ENCODE measurements at places on chromosomes 4 and X.

GRCh38 chr4:1231637-1232360 lies 17.1 kb downstream of the CTBP1 start:
- DNase-seq, result no peak

GRCh38 chr4:99816545-99817308 lies at the start of gene DAPP1:
Gene DAPP1, plus strand, starts transcription at chr4:99816827. Its CDS starts 87 bp downstream, at chr4:99816914.
- no peak for DNase-seq

DNA sequence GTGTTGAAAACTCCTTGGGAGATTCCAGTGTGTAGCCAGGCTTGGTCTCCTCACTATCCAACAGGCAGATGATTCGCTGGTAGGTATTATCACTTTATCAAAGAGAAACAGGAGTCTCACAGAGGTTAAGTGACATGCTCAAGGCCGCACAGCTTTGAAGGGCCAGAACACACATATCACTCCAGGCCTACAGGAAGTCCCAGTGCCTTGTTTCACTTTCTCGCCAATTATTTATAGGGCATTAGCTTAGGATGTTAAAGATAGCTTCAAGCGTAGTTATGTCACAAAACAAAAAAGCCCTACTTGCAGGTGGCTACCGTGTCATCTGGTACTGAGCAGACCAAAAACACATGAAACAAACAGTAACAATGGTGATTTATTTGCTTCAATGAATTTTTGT lies 13.2 kb downstream of the ATP8A1 start:
- no peak for DNase-seq

- DNase-seq, result peak; percentile 92
Measured at GRCh38 chr4:74267998-74268606, 40.2 kb upstream of the EPGN start.

- no peak for DNase-seq
Measured at GRCh38 chr4:7241597-7242125, 49.3 kb downstream of the SORCS2 start.

GRCh38 chr4:188008377-188008776 lies 12.8 kb downstream of the ZFP42 start:
- no peak for DNase-seq

DNA sequence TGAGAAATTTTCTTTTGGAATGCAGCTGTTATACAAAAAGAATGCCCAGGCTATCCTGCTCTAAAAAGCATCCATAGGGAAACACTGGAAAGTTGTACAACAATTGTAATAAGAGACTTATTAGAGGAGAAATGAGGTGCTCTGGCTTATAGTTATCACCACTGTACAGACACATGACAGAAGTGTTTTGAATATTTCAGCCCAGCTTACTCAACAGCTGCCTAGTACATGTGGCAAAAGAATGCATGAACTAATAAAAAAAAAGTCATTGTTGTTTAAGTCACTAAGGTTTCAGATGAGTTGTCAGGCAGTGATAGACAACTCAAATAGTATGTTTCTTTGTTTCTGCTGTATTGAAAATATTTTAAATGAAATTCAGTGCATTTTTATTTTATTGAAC lies 307.7 kb downstream of the GPM6A start:
- no peak for DNase-seq

GRCh38 chr4:26907731-26908599 lies 47.3 kb downstream of the STIM2 start:
- no peak for DNase-seq

DNA sequence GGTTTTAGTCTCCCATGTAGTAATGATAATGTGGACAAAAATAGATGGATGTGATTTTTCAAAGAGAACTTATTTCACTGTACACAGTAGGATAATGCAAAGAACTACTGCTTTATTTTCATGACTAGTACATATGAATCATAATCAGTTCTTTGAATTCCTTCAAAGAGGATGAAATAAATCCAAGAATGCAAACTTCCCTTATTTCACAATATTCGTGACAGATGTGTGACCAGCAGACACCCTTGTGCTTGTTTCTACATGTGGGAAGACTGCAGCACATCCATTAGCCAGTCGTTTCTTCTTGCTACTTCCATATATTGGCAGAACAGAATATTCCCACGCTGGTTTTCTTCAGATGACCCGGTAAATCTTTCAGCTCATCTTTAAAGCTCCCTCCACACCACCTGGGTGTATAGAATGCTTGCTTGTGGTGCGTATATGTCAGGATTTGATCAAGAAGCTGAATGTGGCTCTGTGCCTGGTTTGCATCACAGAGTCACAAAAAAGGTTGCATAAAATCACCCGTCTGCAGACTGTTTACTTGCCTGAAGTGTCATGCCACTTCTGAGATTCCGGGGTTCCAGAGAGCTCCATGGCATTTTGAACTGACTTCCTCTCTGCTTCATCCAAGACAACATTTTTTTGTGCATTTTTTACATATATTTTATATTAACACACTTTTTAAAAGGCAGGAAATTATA lies 47.7 kb upstream of the FAT4 start:
- no peak for DNase-seq

DNA sequence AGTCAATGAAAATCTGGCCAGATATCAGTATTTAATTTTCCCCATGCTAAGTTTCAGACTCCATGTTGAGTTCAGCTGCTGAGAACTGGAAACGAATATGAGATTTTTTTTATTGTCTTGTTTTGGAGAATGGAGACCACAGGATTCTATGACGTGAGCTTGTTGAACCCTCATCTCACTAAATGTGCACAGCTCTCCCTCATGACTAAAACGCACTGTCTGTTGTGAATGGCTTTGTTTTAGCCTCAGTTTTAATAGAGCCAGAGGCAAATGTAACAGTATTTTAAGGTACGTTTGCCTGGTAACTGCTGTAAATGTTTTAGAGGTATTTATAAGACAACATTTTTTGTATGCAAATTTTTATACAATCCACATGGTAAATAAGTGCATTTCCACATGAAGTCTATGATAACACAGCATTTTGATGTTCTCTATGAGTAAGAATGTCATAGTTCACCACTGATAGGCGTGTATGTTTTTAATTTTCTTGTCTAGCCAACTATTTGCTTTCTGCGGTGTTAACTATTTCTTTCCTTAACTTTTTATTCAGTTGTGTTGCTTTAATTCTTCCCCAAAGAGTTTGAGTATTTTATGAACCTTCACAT lies 1159.3 kb upstream of the TENM3 start:
- no peak for DNase-seq

DNA sequence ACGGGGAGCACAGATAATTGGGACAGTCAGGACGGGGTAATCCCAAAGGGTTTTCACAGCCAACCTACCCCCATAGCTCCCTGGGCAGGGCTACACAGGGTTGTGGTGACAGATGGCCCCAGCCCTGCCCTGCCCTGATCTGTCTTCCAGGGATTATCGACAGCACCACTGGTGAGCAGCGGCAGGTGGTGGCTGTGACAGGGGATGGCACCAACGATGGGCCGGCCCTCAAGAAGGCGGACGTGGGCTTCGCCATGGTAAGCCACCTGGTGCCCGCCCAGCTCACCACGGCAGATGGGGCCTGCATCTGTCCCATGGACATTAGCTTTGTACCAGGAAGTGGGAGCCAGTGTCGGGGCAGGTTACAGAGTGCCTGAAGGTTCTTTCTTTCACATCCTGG lies 39.3 kb downstream of the ATP2B3 start:
- DNase-seq, result no peak

- no peak for DNase-seq
Measured at GRCh38 chrX:137427816-137428215, 138.1 kb upstream of the ZIC3 start.

DNA sequence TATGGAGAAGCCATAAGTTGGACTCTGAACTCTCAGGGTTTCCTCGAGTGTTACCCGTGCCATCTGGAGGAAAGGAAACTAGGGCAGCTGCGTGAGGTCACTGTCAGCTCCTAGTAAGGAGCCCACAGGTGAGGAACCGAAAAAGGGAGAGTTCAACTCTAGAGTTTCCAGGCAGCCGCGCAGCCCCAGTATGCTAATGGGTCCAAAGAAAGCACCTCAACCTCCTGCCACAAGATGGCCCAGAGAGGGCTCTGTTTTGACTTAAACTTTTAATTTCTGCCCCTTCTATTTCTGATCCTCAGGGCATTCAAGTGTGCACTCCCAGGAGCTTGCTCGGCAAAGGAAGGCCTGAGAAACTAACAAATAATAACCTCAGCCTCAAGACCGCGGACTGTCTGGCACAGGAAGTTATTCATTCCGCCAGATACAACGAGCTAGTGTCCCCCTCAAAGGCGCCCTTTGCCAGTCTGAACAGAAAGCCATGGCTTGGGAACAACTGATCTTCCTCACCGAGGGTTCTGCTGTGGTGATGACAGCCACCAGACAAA lies 13.9 kb downstream of the SCARB2 start:
- DNase-seq, result no peak

GRCh38 chr4:53059256-53059655 lies 197.1 kb downstream of the RASL11B start:
- no peak for DNase-seq

- no peak for DNase-seq
Measured at GRCh38 chr4:25878676-25879075, 15.9 kb upstream of the SEL1L3 start.

- peak; percentile 92 for DNase-seq
Measured at GRCh38 chr4:113411496-113411938, 350.0 kb downstream of the CAMK2D start.

- DNase-seq, result no peak
Measured at GRCh38 chrX:31355206-31355955, 283.5 kb upstream of the FTHL17 start.

DNA sequence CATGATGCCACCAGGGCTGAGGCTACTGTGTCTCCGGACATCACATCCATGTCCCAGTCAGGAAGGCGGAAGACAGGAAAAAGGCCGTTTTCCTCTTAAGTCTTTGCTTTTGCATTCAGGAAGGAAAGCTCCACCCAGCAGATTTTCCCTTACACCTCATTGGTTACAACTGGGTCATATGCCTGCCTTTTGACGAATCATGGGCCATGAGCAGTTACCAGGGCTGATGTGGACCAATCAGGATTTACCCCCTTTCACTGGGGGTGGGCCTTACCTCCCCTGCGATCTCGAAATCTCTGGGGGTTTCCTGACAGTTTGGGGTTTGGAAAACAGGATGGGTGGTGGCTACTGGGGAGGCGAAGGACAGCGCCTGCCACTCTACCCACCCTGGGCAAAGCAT lies 52.5 kb upstream of the GRPEL1 start:
- DNase-seq, result no peak

GRCh38 chr4:101441446-101441845 lies 94.1 kb upstream of the PPP3CA start:
- DNase-seq, result no peak

DNA sequence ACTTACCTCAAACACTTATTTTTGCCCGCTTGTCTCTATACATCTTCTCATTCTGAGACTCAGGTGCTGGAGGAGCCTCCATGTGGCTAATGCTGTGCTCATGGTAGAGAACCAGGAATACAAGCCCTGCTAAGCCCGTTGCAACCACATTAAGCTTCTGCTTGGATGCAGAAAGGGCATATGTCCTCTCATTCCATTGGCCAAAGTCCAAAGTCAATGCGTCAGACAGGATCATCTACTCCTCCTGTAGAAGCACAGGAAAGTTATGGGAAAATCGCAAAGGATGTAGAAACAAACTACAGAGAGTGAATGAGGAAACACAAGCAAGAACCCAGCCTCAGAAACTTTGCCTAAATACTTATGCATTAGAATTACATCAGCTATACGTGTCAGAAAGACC lies 124.5 kb upstream of the AGA start:
- DNase-seq, result no peak

- no peak for DNase-seq
Measured at GRCh38 chrX:45137531-45137930, 63.1 kb downstream of the DIPK2B start.

GRCh38 chrX:13271511-13271910 lies 48.3 kb downstream of the ATXN3L start:
- no peak for DNase-seq

- DNase-seq, result no peak
Measured at GRCh38 chr4:8157944-8158709, 486 bp downstream of the ABLIM2 start.

DNA sequence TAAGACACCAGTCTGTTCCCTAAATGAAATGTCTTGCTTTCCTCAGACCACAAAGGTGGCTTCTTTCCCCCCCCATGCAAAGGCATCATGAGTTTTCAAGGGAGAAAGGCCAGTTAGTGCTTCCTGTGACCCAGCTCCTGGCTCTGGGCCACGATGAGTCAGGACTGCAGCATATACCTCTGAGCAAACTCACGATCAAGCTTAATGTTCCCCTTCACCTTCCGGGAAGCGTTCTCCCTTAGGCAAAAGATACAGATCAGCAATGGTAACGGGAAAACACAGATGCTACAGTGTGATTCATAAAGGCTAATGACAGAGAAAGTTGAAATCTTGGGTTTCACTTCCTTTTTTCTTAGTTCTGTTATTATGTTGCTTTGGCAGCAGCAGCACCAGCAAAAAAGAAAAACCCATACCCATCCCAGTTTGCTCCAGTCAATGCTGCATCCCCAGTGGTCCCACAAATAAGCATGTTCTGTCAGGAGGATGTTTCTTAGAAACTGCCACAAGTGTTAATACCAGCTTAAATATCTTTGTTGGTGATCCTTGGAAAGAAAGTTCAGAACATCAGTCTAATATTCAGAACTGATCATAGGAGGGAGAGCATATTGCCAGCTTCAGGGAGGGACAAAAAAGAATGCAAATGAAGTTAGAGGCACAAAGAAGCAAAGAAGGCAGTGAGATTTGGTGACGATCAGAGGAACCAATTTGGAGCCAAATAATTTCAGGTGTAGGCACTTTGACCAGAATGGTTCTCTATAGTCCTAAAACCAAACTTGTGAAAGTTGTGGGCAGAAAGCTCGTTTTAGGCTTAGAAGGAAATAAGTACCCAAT lies 41.2 kb downstream of the LONRF3 start:
- peak; percentile 63 for DNase-seq

DNA sequence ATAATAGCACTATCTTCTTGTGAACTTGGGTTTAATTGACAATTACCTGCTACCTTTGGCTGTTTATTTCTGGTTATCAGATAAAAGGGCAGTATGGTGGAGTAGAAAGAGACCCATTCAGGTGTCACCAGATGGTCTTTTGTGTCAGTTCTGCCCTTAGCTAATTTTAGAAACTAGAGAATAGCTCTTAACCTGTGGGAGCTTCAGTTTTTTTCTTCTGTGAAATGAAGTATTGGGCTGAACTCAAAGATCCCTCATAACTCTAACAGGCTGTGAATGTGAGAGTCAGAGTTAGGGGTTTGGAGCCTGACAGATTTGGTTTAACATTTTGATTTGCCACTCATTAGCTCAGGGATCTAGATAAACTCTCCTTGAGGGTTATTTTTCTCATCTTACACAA lies 335.2 kb downstream of the PPP1R2C start:
- DNase-seq, result no peak

- DNase-seq, result no peak
Measured at GRCh38 chrX:135346975-135347374, 37.7 kb downstream of the ETDC start.

DNA sequence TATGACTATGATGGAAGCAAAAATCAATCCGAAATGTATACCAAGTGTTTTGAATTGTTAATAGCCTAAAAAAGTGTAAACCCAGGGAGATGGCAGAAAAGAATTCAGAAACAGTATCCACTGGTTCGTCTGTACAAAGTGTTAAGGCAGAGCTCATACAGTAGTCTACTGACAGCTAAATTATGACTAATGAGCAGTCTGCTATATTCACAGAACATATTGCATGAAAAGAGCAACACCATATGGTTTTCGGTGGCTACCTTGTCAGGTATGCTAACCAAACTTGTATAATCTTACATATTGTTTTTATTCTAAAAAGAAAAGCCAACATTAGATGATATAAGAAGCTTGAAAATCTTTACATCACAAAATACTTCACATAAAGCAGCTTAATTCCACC lies 18.5 kb downstream of the EPHA5 start:
- no peak for DNase-seq

- no peak for DNase-seq
Measured at GRCh38 chr4:173171987-173172386, 3.4 kb downstream of the GALNT7 start.

Measured in epithelial cell of proximal tubule (primary cell).